ENCODE measurements at places on chromosomes 11 and 22.
A peak's percentile ranks its signal among the peaks of the same experiment; 100 is the strongest.

DNA sequence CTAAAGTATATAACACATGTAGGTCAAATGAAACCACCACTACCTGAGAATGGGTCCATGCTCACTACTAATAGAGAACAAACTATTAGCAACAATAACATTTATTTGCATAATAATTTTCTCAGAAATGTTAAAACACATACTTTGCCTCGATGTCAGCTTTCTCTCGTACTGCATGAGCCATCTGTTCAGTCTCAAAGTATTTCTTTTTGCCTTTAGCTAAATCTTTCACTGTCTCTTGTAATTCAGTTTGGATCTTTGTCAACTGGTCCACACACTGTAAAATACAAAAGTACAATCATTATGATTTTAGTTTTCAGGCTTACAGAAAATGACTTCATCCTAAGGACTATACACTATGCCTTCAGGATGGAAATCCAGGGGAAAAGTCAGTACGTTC lies 153.3 kb downstream of the FCHSD2 start:
- DNase-seq = no peak
- no peak overlapping the region for H3K27ac ChIP-seq
- H3K4me1 ChIP-seq = no peaks in the 10 kb centered on the region
- H3K4me3 ChIP-seq = no peak overlapping the region
- no peaks in the 10 kb centered on the region for H3K36me3 ChIP-seq

GRCh38 chr11:130876100-130876499 lies 40.2 kb downstream of the SNX19 start:
- H3K36me3 ChIP-seq = peaks cover 45% of the 10 kb centered on the region
- no peak for DNase-seq
- no peaks in the 10 kb centered on the region for H3K27me3 ChIP-seq
- H3K27ac ChIP-seq = peak overlapping the region; percentile 84
- H3K4me1 ChIP-seq = peaks cover 37% of the 10 kb centered on the region

GRCh38 chr11:68076371-68077042 lies 37.7 kb downstream of the TCIRG1 start:
- H3K4me3 ChIP-seq = no peak overlapping the region
- H3K4me1 ChIP-seq = no peaks in the 10 kb centered on the region
- no peaks in the 10 kb centered on the region for H3K36me3 ChIP-seq
- no peak for DNase-seq
- H3K27ac ChIP-seq = no peak overlapping the region
- no peaks in the 10 kb centered on the region for H3K27me3 ChIP-seq

DNA sequence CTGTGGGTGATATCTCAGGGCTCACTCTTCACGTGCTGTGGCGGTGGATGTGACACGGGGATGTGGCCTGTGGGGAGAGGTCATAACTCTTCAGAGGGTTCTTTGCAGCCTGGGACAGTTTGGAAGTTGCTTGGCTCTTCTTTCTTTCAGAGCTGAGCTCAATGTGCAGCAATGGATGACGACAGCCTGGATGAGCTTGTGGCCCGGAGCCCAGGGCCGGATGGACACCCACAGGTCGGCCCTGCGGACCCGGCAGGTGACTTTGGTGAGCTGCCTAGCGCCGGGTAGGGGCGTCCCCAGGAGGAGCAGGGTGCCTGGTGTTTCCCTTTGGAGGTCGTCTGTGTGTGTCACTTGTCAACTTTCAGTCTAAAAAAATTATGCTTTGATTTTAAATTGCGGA lies 5.1 kb downstream of the PHRF1 start:
- no peaks in the 10 kb centered on the region for H3K27me3 ChIP-seq
- H3K27ac ChIP-seq = no peak overlapping the region
- H3K4me3 ChIP-seq = no peak overlapping the region
- DNase-seq = no peak
- peaks cover 8% of the 10 kb centered on the region for H3K4me1 ChIP-seq
- peaks cover 40% of the 10 kb centered on the region for H3K36me3 ChIP-seq

GRCh38 chr11:70331901-70332300 lies 61.4 kb downstream of the PPFIA1 start:
- H3K27ac ChIP-seq = no peak overlapping the region
- peaks cover 64% of the 10 kb centered on the region for H3K36me3 ChIP-seq
- no peaks in the 10 kb centered on the region for H3K27me3 ChIP-seq
- H3K4me3 ChIP-seq = no peak overlapping the region
- no peak for DNase-seq
- no peaks in the 10 kb centered on the region for H3K4me1 ChIP-seq

DNA sequence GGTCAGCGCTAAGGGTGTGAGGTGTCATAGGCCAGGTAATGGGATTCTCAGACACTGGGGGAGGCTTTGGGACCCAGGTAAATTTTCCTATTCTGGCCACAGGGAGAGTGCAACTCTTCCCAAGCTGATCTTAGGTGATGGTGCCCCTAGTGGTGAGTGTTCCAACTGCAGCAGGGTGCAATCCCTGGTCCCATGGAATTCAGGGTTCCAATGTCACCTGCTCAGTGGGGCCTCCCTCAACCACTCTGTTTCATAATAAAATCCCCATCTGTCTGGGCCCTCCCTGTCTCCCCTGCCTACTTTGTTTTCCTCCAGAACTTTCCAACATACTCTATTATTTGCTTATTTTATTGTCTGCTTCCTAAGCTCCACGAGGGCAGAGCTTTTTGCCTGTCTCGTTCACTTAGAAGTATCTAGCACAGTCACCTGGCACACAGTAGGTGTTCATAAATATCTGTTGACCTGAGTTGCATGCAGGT lies 2.9 kb upstream of the SGSM1 start:
- H3K36me3 ChIP-seq = no peaks in the 10 kb centered on the region
- H3K4me3 ChIP-seq = no peak overlapping the region
- no peaks in the 10 kb centered on the region for H3K27me3 ChIP-seq
- H3K27ac ChIP-seq = no peak overlapping the region
- no peaks in the 10 kb centered on the region for H3K4me1 ChIP-seq

GRCh38 chr11:46677991-46678740 lies 22.3 kb downstream of the ARHGAP1 start:
- H3K27me3 ChIP-seq = no peaks in the 10 kb centered on the region
- H3K36me3 ChIP-seq = peaks cover 70% of the 10 kb centered on the region
- no peak for DNase-seq

DNA sequence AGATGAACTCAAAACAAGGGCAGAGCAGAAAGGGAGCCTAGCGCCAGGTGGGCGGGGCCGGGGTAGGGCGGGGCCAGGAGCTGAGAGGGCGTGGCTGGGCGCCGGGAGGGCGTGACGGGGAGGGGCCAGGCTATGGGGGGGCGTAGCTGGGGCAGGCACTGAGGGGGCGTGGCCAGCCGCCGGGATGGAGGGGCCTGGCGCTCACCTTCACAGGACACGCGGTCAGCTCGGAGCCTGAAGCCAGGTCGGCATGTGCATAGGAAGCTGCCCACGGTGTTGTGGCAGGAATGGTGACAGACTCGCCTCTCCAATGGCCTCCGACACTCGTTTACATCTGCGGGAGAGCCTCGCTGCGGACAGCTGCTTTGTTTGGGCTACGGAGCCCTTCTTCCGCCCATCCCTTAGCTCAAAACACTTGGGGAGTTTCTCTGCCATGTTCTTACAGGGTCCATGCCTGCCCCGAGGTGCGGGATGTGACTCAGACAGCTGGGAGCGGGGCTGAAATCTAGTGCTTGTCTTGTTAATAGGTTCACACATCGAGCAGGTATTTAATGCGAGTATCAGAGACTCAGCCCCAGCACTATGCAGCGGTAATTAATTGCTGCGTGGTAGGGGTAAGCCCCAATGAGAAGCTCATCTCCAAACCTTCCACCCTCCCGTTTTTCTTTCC lies 13.4 kb downstream of the VWCE start:
- no peak overlapping the region for H3K27ac ChIP-seq
- H3K4me3 ChIP-seq = no peak overlapping the region
- no peak for DNase-seq
- no peaks in the 10 kb centered on the region for H3K36me3 ChIP-seq
- H3K27me3 ChIP-seq = no peaks in the 10 kb centered on the region

- no peak overlapping the region for H3K4me3 ChIP-seq
- H3K36me3 ChIP-seq = no peaks in the 10 kb centered on the region
- H3K27ac ChIP-seq = no peak overlapping the region
Measured at GRCh38 chr22:50601669-50602337, 1.2 kb downstream of the MAPK8IP2 start.

DNA sequence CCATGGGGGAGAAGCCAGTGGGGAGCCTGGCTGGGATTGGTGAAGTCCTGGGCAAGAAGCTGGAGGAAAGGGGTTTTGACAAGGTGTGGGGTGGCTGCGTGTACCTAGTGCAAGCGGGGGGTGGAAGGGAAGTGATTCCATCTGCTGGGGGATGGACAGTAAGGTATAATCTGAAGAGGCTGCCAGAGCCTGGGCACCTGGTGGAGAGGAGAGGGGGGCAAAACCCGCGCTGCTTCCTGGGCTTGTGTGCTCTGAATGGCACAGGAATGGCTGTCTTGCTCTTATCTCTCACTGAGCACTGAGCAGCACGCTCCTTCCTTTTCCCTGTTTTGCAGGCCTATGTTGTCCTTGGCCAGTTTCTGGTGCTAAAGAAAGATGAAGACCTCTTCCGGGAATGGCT lies 988 bp downstream of the BANF1 start:
- peak overlapping the region; percentile 89 for H3K4me3 ChIP-seq
- H3K36me3 ChIP-seq = peaks cover 34% of the 10 kb centered on the region
- H3K27ac ChIP-seq = peak overlapping the region; percentile 86
- DNase-seq = no peak

DNA sequence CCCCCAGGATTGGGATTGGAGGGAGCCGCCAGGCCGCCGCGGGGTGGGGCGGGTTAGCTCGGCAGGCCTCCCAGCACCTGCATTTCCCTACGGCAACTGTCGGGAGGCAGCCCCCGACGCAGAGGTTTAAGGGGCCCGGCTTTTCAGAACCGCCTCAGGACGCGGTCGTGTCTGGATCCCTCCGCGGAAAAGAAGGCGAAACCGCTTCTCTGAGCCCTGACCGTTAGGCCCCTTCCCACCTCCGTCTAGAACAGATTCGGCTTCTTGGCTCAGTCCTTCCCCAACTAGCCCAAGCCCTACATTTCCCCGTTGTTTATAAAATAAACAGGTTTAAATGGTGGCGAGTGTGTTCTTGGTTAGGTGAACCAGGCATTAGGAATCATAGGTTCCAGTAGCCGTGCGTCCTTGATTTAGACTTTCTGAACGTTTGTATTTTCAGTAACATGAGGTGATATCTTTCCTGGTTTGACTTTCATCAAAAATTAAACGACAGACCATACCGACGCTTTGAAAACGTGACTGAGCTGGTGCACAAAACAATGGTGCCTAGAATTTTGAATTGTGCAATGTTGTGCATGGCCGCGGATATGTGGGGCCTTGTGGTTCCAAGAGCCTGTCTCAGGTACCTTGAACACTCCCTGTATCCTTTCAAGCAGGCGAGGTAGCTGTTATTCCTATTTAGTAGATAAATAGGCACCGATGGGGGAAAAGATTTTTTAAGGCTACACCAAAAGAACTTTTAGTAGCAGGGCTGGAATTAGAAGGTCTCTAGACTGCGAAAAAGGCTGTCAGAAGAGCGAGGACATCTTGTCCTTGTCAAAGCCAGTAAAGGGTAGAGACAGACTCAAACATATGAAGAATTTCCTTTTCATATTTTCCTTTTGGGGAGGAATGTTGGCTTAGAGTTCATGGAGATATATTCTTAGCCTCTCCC lies 1.2 kb upstream of the HSPA8 start:
- peaks cover 5% of the 10 kb centered on the region for H3K4me1 ChIP-seq
- peak; percentile 75 for DNase-seq
- peak overlapping the region; percentile 100 for H3K27ac ChIP-seq

GRCh38 chr22:37985050-37985585 lies 763 bp upstream of the SOX10 start:
- no peak for DNase-seq
- H3K36me3 ChIP-seq = no peaks in the 10 kb centered on the region
- H3K27ac ChIP-seq = no peak overlapping the region
- no peaks in the 10 kb centered on the region for H3K4me1 ChIP-seq

DNA sequence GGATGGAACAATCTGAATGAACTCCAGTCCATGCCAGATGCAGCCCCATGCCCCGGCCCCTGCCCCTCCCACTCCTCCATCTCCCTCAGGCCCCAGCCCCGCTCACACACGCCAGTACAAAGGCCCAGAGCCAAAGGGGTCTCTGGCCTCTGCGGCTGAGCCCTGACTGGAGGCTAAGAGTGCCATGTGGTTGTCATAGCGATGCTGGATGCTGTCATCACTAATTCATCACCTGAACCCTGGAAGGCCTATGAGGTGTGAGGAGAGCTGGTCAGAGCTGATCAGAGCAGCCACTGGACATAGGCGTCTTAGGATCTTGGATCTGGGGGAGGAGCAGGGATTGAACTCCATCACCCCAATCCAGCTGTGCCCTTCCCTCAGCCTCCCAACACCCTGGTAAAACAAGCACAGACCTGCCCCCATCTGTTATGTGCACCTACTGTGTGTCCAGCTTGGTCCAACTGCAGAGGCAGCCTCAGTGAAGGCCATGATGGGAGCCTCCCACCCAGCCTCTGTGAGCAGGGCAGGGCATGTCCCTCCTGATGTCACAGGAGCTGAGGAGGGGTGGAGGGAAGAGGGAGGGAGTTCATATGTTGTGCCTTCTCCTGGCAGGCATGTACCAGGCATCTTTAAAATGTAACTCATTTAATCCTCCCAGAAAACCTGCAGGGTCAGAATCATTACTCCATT lies 16.7 kb downstream of the PDE2A start:
- H3K27ac ChIP-seq = no peak overlapping the region
- H3K27me3 ChIP-seq = no peaks in the 10 kb centered on the region
- no peak overlapping the region for H3K4me3 ChIP-seq
- no peak for DNase-seq

DNA sequence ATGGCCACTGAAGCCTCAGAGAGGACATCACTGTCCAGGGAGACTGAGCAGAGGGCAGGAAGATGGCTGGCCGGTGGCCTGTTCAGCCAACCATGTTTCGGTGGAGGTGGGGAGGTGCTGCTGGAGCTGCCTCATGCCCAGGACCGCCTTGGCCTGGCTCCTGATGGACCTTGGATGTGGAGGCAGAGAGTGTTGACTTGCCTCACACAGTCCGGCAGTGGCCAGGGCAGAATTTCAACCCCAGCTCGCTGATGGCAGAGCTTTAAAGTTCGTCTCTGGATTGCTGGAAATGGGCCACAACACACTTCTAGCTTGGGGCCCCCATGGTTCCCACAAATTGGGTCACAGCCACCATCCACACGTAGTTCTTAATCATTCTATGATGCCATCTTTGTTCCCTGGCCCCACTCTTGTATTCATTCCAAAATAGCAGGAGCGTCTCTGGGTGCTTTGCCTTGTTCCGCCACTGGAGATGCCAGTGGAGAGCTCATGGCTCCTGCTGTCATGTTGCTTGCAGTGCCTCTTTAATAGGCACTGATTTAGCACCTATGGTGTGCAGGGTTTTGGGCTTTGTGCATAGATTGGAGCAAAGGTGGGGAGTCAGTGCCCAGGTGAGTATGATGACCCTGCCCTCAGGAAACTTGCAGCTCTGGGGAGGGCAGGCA lies 5.6 kb downstream of the MAPK8IP1 start:
- no peaks in the 10 kb centered on the region for H3K27me3 ChIP-seq
- H3K4me3 ChIP-seq = no peak overlapping the region
- no peaks in the 10 kb centered on the region for H3K4me1 ChIP-seq
- H3K36me3 ChIP-seq = no peaks in the 10 kb centered on the region

DNA sequence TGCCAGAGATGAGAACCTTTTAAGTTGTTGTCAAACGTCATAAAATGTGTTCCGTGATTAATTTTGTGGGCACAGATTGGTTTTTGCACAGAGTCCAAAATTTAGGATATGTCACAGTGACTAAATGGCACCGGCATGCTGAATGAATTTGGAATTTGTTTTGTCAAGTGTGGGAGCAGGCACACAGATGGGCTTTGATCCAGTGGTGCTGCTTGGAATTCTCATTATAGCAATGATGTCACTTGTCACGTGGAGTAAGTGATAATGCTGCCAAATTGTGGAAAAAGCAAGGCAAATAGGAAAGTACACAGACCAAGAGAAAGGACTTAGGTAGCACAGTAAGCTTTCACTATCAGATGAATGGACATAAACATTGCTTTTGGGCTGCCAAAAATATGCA lies 8.0 kb upstream of the LIN7C start:
- peak overlapping the region; percentile 6 for H3K4me3 ChIP-seq
- no peaks in the 10 kb centered on the region for H3K36me3 ChIP-seq
- H3K27ac ChIP-seq = peak overlapping the region; percentile 50
- H3K4me1 ChIP-seq = no peaks in the 10 kb centered on the region
